GM04503 (cell line): ENCODE measurements at places on chromosomes 7 and 10.

- no peak for DNase-seq
These were observed 121.1 kb downstream of the AOAH start for GRCh38 chr7:36602934-36603887.

DNA sequence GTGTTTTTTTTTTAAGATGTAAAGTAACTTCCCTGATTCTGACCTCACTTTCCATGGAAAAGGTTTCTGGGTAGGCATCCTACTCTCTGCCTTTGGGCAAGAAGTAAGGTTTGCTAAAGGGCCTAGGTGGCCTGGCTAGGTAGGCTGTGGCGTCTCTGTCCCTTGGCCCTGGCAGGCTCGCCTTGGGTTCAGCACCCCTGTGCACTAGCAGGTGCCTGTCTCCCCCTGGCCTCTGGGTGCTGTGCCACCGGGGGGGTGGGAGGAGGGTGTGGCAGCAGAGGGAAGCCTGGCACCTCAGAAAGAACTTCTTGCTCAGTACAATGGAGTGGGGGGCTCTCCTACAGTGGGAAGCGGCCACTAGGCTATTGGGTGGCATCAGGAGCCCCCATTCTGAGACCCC is 14.0 kb downstream of the TECPR1 start:
- no peak for DNase-seq

- no peak for DNase-seq
These were observed 71.7 kb downstream of the RAMP3 start for GRCh38 chr7:45229156-45229920.

DNA sequence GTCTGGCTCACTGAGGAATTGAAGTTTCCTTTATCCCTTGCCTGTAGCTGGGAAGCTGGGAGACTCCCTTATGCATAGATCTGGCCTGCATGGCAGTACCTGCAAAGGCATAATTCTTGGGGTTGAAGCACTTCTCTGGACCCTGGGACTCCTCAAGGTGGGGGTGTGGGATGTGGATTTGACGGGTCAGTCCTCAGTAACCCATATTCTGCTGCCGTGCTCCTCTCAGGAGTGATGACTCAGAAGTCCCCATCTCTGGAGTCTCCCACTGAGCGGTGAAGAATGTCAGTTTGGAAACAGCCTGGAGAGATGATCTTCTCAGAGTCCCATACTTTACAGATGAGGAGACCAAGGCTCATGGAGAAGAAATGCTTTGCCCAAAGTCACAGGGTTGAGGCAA is 49.0 kb downstream of the SORCS3 start:
- no peak for DNase-seq

DNA sequence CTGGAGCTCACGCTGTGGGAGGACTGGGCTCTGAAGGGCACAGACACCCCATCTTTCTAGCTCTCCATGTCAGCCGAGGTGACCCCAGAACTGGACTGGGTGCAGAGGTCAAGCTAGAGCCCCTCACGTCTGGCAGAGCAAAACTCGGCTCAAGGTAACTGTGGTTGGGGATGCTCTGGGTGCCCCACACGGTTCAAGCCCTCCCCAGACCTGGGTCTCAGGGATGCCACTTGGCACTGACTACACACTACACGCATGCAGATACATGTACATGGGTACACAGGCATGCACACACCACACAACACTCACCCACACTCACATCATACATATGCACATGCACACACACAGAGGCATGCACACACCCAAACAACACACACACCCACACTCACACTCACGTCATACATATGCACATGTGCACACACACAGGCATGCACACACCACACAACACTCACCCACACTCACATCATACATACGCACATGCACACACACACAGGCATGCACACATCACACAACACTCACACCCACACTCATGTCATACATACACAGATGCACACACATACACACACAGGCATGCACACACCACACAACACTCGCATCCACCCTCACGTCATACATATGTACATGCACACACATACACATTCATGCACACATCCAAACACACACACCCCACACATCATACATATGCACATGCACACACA is 219.3 kb downstream of the DNAJB6 start:
- no peak for DNase-seq

- no peak for DNase-seq
These were observed 75.9 kb upstream of the SCIN start for GRCh38 chr7:12494687-12495024.

- DNase-seq, result no peak
These were observed 295.0 kb downstream of the PARD3 start for GRCh38 chr10:34520084-34520483.

DNA sequence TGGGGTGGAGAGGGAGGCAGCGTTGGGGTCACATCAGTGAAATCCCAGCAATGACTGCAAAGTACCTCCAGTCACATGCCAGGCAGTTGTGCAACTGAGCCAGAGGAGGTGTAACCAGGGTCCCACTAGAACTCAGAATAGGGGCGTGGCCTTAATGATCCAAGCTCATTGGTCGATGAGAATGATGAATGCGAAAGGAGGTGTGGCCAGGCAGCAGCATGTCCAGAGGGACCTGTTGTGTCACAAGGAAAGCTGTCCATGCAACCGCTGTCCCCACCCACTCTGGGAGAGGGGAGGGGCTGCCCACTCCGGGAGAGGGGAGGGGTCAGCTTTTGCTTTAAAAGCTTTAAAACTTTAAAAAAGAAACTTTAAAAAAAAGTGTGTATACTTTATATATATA is 25.3 kb upstream of the MTPAP start:
- DNase-seq, result no peak

- no peak for DNase-seq
These were observed 92.8 kb upstream of the KCND2 start for GRCh38 chr7:120180221-120180620.

GRCh38 chr7:101015626-101016025 is 4.3 kb upstream of the MUC17 start:
- DNase-seq, result no peak

GRCh38 chr10:110355922-110356627 is 51.4 kb upstream of the SMNDC1 start:
- DNase-seq, result no peak

DNA sequence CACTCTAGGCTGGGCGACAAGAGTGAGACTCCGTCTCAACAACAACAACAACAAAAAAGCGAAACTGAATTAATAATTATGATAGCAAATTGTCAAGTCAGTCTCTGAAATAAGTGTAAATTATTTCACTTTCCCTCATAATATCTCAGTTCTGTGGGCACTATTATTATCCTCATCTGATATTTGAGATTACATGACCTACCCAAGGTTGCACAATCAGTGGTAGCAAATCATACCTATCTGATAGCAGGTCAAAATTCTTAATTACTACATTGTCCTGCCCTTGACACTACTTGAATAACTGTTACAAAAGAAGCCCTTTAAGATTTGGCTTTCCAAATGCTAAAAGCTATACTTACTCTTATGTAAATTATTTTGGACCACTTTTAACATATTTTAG is 115.2 kb upstream of the GPR22 start:
- DNase-seq, result no peak

DNA sequence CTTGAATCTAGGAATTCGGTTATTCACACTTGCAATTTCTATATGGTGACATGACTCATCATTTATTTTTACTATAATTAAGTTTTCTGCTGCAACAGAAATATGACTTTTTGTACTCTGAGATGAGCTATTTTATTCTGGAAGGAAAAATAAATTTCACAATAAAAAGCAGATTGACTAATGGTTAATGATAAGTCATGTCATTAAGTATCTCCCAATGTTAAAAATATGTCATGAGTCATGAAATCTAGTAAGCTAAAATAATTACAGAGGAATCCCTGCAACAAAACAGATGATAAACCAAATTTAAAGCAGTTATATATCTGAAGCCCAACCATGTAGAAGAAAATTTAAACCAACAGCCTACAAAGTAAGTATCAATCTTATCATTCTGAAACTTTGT is 149.2 kb downstream of the CACNA2D1 start:
- DNase-seq, result peak; percentile 23

GRCh38 chr7:92547579-92547978 is 19.0 kb downstream of the RBM48 start:
- DNase-seq, result no peak

- DNase-seq, result no peak
These were observed 67.5 kb downstream of the CHST15 start for GRCh38 chr10:124025660-124026588.

DNA sequence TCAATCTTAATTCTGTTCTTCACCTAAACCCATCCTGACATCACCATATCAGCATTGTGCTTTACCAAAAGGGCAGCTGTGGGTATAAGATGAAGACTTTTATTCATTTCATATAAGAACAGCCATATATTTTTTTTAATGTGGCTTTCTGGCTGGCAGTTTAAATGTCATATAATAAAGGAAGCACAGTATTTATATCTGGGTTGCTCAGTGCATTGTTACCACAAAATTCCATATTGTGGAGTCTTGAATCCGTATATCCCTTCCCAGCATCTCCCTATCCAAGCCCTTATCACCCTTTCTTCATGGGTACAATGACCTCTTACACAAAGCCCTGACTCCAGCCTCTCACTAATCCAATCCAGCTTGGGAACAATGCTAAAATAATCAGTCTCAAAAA is 125.8 kb downstream of the RAPGEF5 start:
- no peak for DNase-seq

GRCh38 chr10:36187380-36188079 is 545.4 kb upstream of the FZD8 start:
- DNase-seq, result no peak

GRCh38 chr7:106216923-106217542 is 67.8 kb downstream of the NAMPT start:
- DNase-seq, result no peak

GRCh38 chr7:84162125-84162524 is 32.5 kb downstream of the SEMA3A start:
- DNase-seq, result no peak

- DNase-seq, result no peak
These were observed 149.2 kb downstream of the TRIL start for GRCh38 chr7:28808796-28809533.

DNA sequence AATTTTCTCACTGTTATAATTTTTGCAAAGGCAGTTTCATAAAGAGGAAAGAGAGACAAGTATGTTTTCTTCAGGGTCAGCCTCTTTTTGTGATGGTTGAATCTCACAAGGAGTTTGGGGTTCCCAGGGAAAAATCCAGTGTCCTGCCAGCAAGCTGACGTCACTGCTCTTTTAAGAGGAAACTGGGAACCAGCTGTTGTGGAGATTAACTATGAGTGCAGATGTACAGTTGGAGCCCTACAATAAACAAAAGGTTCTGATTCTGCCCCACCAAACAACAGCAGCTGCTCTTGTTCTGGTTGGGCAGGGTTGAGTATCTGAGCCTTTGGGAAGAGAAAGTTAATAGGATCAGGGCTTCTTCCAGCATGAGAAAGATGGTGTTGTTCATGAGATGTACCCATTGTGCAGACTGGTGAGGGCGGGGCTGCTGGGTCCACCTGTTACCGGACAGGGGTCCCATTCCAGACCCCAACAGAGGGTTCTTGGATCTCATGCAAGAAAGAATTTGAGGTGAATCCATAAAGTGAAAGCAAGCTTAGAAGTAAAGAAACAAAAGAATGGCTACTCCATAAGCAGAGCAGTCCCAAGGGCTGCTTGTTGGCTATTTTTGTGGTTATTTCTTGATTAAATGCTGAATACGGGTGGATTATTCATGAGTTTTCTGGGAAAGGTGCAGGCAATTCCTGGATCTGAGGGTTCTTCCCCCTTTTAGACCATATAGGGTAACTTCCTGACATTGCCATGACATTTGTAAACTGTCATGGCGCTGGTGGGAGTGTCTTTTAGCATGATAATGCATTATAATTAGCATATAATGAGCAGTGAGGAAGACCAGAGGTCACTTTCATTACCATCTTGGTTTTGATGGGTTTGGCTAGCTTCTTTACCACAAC is 12.5 kb downstream of the PRF1 start:
- DNase-seq, result no peak

DNA sequence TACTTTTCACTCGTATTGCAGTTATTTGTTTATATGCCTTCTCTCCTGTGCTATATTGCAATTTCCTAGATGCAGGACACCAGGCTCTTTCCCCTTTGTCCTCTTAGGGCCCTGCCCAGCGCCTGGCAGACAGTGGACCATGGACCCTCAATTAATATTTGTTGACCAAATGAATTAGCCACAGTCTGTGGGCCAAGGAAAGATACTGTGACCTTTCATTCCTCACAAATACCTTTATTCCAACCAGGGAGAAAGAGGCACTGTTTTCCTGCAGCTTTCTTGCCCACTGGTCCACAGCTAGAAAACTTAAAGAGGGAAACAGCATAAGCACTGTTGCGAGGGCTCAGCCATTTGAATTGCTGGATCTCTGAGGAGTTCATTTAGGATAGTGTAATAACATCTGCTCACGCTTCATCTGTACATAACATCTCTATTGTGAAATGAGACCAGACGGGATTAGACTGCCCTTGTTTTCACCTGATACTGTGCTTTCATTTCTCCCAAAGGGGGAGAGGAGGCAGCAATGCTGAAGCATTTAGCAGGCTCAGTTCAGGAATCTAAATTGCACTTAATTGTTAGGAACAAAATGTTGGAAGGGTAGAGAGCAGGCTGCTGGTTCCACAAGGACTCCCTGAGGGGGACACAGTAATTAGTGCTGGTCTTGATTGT is 46.7 kb downstream of the TNS3 start:
- no peak for DNase-seq

GRCh38 chr10:75926763-75927162 is 495.3 kb downstream of the LRMDA start:
- DNase-seq, result no peak

GRCh38 chr7:21480693-21481403 is 53.0 kb downstream of the SP4 start:
- no peak for DNase-seq

GRCh38 chr7:139718859-139719258 is 58.9 kb downstream of the HIPK2 start:
- no peak for DNase-seq

- DNase-seq, result no peak
These were observed 87.2 kb upstream of the COL1A2 start for GRCh38 chr7:94307399-94308048.

DNA sequence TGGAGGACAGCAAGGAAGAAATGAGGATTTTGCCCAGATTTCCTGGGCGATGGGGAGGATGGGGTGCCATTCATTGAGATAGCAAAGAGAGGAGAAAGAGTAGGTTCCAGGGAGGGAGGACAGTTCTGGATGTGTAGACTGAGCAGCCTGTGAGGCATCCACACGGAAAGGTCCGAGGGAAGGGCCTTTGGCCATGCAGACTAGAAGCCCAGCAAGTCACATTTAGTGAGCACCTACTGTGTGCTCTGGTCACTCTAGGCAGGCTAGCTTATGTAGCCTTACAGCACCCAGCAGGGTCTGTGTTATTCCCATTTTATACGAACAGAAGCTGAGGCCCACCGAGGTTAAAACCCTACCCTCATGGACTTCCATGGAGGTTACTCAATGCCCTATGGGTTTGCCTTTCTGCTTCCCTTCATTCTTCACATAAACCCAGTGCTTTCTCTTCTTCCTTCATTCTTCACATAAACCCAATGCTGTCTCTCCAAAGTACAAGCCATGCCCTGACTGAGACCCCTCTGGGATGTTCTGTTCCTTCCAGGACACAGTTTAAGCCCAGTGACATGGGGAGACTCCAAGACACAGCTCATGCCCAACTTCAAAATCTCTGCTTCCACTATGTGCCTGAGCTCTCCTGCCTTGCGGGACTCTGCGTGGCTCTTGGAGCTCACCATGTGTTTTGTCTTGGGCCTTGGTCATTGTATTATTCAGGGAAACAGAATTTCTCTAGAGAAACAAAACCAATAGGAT is 13.7 kb downstream of the IL2RA start:
- DNase-seq, result no peak

GRCh38 chr7:79410345-79410744 is 43.1 kb downstream of the MAGI2 start:
- no peak for DNase-seq
